ENCODE measurements at places on chromosomes 1 and 21. TPM values are rescaled to one million over a fixed set of nuclear protein-coding genes. Genes with fewer than 3 reads are reported as not detected.

Gene ADIPOR1
- total RNA-seq, result 53.0 TPM

Gene RHBDL2
- not detected for total RNA-seq

Gene PRKCZ
- 36.4 TPM for total RNA-seq

Gene OR10K2
- not detected for total RNA-seq

Gene LORICRIN
- not detected for total RNA-seq

Gene SPATC1L
- not detected for total RNA-seq

Gene CD101
- 1.6 TPM for total RNA-seq

Gene ZBTB18
- 8.6 TPM for total RNA-seq

Gene ESPN
- total RNA-seq, result 0.25 TPM

Gene PADI3
- total RNA-seq, result 0.16 TPM

Gene C4BPB
- not detected for total RNA-seq

Gene PTGFRN
- 76.2 TPM for total RNA-seq

Gene S100A7A
- not detected for total RNA-seq

Gene SERTAD4
- 9.8 TPM for total RNA-seq

Gene CCDC27
- not detected for total RNA-seq

Gene CACHD1
- 6.6 TPM for total RNA-seq

Gene NTRK1
- 0.13 TPM for total RNA-seq

Gene C1orf185
- total RNA-seq, result not detected

Gene LIPI
- total RNA-seq, result not detected

Gene ST3GAL3
- 13.9 TPM for total RNA-seq

Gene BNIPL
- not detected for total RNA-seq

Gene SMYD3
- total RNA-seq, result 21.4 TPM

Gene ADGRL4
- 3.7 TPM for total RNA-seq

Gene RGS18
- total RNA-seq, result not detected

Gene C1orf53
- 6.7 TPM for total RNA-seq
